ENCODE measurements at places on chromosomes 6 and 20.
A peak's percentile ranks its signal among the peaks of the same experiment; 100 is the strongest.

DNA sequence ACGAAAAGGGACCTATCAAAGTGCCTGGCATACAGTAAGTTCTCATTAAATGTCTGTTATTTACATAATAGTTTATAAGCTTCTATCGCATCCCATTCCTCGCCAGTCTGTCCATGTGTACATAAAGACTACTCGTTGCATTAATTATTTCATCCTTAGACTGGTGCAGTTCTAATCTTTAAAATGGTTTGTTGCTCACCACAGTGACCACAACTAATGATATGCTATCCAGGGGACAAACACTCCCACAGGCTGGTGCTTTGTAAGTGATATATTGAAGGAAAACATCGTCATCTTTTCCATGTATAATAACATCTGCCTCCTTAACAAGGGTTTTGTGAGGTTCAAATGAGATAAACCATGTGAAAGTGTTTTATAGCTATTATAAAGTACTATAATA, 39.0 kb upstream of the HBS1L start:
- no peak for DNase-seq

DNA sequence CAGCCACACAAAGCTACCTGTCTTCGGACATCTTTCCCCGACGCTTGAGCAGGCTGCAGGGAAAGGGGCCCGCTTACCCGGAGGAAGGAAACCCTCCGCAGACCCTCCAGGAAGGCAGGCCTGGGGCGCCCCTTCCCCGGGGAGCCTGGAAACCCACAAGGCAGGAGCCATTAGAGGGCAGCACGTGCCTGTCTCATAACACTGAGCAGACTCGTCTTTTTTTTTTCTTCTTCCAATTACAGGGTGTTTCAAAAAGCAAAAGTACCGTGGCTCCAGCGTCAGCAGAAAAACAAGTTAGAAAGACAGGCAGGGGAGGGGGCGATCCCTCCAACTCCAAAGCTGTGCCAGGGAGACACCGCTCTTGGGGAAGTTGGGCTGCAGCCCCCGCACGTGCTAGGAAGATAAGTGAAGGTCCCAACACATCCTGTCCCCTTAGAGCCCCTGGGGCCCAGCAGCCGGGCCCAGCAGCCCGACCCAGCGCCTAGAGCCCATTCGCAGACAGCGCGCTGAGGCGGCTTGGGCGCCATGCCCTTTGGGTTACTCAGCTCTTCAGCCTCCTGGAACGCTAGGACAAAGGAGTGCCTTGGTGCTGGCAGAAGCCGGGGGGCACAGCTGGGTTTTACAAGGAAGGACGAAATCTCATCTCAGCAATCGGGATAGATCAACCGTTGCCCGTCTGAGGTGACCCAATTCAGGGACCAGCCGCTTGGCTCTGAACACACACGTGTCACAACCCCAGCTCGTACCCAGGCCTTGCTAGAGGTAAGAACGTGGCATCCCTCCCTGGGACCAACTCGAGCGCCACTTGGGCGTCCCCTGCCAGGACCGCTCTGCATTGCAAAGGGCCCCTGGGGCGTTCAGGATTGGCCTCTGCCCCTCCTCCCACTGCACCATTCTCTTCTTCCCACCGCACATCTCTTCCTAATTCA, 136.3 kb downstream of the LY86 start:
- DNase-seq: peak; percentile 68

- DNase-seq: no peak
These were observed 21.2 kb upstream of the BHLHE23 start for GRCh38 chr20:63027922-63028389.

DNA sequence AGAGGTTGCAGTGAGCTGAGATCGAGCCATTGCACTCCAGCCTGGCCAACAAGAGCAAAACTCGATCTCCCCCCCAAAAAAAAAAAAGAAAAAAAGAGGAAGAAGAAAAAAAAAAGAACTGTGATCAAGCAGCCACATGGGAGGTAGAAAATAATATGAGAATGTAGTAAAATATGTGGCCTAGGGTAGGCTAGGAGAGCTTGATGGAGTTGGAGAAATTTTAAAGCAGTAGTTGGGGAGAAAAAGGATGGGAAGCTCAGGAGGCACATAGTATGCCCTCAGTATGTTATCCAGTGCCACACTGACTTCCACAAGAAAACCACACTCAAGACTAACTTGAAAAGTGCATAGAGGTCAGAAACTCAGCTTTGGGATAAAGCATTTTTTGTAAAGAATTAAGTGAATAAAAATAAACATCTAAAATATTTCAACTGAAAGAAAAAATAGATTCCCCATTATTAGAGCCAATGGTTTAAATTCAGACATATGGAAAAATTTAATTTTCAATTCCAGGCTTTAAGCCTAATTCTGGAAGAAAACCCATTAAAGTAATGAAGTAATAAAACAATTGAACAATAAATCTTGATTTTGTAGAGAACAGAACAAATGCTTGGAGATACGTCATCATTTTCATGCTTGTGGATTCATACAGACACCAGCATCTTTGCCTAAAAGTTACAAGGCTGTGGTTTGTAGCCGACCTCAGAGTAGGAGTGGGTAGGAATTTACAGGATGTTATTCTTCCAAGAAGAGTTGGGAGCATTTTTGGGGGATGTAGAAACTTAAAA, 34.7 kb downstream of the PLEKHG1 start:
- peak; percentile 29 for DNase-seq

DNA sequence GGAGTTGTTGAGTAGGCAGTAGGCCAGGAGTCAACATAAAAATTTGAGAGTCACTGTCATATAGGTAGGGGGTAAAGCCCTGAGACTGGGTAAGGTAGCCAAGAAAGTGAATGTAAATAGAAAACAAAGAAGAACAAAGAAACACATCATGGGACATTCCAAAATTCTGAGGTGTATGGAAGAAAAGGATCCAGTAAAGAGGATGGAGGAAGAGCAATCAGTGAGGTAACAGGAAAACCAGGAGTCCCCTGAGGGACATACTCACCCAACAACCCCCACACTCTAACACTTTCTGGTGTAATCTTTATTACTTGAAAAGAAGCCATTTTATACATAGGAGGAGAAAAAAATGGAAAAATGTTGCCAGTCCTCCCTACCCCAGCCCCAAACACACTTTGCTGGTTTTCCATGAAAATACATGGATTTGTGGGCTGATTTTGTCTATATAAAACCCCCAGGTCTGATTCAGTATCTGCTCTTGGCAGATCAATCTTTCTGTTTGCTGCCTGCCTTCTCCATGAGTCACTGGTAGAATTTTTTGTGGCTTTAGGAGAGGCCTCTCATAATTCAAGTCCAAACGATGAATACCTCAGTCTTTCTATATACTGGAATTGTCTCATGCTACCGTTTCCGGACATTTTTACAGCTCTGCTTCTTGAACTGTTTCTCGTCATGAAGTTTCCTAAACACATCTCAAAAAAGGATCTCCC, 271.4 kb upstream of the MAN1A1 start:
- DNase-seq: peak; percentile 91

DNA sequence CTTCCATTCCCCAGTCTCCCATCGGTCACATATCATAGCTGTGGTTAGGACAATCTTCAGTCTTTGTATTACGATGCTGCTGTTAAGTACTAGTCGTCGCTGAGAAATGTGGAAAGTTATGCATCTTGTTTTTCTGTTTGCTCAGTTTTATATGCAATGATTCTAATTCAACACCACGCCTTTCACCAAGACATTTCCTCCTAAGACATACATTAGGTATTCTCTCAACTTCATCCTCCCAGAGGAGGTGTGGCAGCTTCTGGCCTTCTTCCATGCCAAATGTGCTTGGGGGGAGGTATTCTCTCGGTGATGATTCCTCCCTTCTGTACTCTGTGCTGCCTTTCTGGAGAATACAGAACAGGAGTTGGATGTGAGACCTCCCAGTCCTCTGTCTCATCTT, 66.1 kb downstream of the B4GALT5 start:
- peak; percentile 62 for DNase-seq

GRCh38 chr6:32669240-32669639, 2.8 kb upstream of the HLA-DQB1 start:
- DNase-seq: no peak

GRCh38 chr6:162539321-162539720, 188.2 kb downstream of the PRKN start:
- peak; percentile 19 for DNase-seq

DNA sequence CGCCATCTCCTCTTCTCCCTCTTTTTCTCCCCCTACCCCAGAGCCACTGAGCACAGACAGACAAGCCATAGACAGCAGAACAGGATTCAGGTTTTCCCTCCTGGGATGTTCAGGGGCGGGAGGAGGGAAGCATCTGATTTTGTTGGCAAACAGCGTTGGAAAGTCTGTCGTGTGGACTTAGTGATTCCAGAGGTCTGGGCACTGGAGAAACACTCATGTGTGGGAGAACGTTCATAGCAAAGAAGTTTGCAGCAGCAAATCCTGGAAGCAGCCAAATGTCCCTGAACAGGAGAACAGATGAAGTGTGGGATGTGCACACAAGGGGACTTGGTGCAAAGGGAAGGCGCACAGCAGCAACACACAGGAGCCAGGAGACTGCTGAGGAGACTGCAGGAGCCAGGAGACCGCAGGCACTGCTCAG, 264.1 kb upstream of the CDYL start:
- no peak for DNase-seq

DNA sequence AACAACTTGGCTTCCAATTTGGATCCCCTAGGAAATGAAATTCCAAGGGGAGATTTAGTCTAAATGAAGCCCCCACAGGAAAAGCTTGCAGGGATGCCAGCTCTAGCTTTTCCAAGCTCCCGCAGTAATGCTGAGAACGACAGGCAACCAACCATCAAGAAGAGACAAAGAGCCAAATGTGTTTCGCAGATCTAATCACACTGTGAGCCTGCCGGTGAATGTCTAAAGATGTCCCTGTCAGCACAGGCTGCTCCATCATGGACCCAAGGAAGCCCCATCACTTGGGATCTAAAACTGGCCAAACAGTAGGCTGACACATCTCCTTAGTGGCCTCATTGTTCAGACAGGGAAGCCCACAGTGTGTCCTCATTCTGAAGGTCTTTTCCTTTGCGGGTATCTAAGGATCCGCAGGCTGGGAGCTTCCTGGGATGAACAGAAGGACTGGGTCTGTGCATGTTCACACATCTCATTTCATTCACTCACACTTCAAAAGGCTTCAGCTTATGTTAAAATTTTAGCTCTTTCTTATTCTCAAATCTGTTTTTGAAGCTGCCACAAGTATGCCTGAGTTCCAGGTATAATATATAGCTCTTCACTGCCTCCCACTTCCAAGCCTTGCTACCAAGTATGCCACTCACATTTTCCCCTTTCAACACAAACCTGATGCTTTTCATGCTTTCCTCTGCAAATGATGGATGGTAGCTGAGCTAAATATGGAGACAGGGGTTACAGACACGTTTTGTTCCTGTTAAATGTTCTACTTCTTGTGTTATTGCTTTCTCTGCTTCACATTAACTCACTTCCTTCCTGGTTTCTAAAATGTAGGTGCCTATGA, 229.8 kb downstream of the HIVEP2 start:
- no peak for DNase-seq

GRCh38 chr6:24415753-24416152, 13.0 kb downstream of the MRS2 start:
- no peak for DNase-seq

DNA sequence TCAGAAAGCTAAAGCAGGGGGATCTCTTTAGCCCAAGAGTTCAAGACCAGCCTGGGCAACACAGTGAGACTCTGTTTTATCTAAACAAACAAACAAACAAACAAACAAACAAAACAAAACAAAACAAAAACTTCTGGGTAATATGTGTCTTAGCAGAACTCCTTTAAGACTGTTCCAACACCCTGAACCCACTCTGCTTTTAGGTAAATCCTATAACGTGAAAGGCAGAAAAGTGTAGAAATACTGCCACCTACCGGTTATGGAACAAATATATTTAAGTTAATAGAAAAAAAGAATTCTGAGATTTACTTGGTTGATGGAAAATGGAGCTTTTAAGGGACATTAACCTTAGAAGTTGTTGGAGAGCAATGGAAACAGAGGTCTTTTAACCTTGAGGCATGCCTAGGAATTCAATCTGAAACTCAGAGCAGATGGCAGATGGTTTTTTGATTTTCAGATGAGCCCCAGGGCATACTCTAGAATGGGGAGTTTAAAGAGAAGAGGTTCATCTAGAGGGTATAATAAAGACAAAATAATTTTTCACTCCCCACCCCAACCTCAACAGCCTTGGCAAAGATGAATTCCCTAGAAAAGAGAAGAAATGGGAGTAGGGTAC, 38.5 kb downstream of the SOD2 start:
- DNase-seq: peak; percentile 66

DNA sequence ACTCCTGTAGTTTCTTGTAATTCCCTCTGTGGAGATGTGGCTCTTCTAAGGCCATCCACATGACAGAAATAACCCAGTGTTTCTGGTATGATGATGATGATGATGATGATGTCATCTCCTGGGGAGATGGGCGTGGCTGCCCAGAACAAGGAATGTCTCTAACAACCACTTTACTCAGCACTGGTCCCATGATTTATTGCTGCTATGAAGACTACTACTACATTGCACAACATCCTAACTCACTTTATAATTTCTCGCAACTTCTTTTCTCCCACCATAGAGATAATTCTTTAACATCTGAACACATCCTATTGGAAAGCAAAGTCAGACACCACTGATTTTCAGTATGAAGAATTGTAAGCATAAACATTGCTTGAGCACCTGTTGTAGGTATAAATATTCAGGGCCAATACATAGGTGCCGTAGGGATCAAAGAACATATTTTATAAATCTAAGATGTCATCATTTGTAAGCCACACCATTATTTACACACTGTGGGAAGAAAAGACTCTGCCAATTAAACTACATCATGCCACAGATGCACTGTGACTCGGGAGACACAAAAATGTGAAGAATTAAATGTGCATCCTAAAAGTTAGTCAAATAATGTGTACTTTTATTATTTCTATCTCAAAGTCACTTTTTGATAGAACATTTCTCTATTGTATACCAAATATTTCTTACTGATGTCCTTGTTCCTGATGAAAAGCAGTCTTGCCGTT, 6.4 kb downstream of the TPMT start:
- peak; percentile 82 for DNase-seq

DNA sequence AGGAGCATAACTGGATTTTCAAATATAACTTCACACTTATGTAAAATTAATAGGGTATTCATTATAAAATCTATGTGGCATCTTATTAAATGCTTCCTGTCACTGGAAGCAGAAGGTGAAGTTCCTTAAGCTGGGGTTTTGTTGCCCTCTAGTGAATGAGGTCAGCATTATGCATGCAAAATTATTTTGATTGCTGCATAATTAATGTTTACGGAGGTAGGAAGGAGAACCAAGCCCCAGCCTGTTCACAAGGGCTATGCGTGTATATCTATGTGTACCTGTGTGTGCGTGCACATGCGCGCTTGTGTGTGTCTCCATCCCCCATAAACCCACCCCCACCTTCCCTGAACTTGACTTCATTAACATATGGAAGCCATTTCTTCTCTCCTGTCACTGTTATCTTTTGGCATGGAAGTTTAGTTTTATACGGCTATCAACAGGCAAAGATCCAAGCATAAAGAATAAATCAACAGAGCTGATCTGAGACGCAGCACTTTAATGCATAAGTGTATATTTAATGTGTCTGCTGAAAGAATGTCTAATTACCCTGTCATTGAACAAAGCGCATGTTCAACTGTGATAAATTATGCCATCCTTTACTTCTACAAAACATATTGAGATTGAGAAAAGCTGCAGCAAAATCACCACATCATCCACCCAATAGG, 90.2 kb upstream of the CDH4 start:
- DNase-seq: peak; percentile 16
